ENCODE measurements at places on chromosomes 3 and 15. TPM values are rescaled to one million over a fixed set of nuclear protein-coding genes. Genes with fewer than 3 reads are reported as not detected.

NR1I2 gene
- not detected for total RNA-seq

NKIRAS1 gene
- 14.1 TPM for total RNA-seq

TNFAIP8L3 gene
- 47.5 TPM for total RNA-seq

CCR1 gene
- total RNA-seq, result 7.6 TPM

LRRN1 gene
- total RNA-seq, result under 0.01 TPM

VWA5B2 gene
- total RNA-seq, result not detected

HRG gene
- not detected for total RNA-seq

CPEB1 gene
- 42.7 TPM for total RNA-seq

NEK10 gene
- total RNA-seq, result 38.5 TPM

CD276 gene
- 170 TPM for total RNA-seq
